ENCODE measurements at places on chromosomes 4 and X.

DNA sequence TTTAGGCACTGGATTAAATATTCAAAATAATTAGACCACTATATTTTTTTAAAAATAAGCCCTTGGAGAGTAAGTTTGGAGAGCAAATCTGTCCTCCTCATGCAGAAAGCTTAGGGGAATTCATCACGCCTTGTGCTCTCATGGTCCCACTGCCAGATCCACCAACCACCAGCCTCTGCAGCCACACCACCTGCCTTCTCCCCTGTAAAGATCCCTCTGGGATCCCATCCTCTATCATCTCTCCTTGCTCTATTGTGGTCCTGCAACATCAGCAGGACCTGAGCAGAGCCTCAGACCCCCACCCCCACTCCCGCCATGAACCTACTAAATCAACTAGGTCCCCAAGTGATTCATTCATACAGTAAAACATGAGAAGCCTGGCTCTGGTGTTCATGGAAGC lies 482.6 kb upstream of the GALNT7 start:
- no peak for DNase-seq

GRCh38 chr4:40587826-40588225 lies 41.8 kb downstream of the RBM47 start:
- DNase-seq: no peak

- DNase-seq: no peak
Measured at GRCh38 chrX:17542123-17542522, 167.1 kb downstream of the NHS start.

DNA sequence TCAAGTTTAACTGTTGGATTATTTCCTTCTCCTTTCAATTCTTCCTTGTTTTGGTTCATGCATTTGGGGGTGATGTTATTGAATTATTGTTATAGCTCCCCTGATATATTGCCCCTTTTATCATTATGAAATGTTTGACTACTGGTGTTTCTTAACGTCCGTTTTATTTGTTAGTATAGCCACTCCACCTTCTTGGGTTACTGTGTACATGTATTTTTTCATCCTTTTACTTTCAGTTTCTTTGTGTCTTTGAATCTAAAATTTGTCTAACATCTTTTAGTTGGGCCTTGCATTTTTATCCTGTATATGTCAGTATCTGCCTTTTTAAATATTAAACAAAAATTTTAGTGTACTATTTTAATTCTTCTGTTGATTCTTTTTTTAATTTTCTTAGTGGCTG lies 88.7 kb downstream of the TNIP2 start:
- no peak for DNase-seq

GRCh38 chr4:146059151-146059550 lies 116.4 kb upstream of the LSM6 start:
- DNase-seq: no peak

DNA sequence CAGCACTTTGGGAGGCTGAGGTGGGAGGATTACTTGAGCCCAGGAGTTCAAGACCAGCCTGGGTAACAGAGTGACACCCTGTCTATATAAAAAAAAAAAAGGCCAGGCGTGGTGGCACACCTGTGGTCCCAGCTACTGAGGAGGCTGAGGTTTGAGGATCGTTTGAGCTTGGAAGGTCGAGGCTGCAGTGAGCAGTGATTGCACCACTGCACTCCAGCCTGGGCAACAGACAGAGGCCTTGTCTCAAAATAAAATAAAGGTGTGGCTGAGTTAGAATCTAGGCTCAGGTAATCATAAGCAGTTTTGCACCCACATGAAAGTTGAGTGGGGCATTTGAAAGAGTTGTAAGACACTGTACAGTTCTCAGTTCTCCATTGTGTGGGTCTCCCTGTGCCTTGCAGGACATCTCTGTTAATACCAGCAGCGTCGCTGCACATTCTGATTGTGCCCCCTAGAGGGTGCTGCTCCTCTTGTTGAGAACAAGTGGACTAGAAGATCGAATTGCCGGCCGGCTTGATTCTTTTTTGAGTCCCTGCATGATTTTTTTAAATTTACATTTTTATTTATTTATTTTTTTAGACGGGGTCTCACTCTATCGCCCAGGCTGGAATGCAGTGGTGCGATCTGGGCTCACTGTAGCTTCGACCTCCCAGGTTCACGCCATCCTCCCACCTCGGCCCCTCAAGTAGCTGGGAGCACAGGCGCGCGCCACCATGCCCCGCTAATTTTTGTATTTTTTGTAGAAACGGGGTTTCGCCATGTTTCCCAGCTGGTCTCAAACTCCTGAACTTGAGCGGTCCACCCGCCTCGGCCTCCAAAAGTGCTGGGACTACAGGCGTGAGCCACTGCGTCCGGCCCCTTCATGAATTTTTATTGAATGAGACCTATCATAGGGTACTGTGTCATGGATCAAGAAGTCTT lies 73.6 kb upstream of the RBMX start:
- peak; percentile 11 for DNase-seq

- DNase-seq: no peak
Measured at GRCh38 chr4:74545448-74545847, 100.5 kb downstream of the AREG start.

DNA sequence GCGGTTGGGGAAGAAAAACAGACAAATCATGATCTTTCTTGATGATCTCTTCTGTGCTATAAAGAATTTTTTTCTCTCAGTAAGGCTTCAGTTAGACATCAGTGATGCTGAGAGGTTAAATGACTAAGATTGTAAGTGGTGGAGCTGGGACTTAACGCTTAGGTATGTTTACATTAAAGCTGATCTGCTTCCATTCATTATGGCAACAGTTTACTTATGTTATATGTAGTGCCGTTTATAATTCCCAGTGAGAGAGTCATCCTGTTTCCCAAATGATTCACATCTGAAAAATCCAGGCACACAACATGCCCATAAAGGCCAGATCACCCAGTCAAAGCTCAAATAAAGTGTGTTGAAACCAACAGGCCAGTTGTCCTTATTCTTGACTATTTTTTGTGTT lies 50.1 kb downstream of the CENPVL3 start:
- DNase-seq: peak; percentile 2

DNA sequence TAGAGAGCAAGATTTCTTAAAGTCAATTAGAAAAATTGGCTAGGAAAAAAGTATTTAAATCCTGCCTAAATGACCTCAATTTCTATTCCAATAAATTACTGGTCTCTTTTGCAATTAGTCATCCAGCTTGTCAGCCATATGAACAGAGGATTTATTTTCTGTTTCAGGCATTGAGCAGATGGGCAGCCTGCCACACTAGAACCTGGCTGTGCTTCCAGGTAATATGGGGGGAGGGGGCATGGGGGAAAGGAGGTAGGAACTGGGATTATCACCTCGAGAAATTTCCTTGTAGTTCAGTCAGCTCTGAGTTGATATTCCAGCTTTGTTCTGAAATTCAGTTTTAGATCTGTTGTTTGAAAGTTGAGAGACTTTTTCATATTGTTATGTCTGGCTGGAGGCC lies 206.3 kb upstream of the LCORL start:
- no peak for DNase-seq
